ENCODE measurements at places on chromosomes 3 and 15.
A peak's percentile ranks its signal among the peaks of the same experiment; 100 is the strongest.

- peak; percentile 79 for DNase-seq
Observed at GRCh38 chr15:43093026-43093425, 12.8 kb downstream of the UBR1 start.

DNA sequence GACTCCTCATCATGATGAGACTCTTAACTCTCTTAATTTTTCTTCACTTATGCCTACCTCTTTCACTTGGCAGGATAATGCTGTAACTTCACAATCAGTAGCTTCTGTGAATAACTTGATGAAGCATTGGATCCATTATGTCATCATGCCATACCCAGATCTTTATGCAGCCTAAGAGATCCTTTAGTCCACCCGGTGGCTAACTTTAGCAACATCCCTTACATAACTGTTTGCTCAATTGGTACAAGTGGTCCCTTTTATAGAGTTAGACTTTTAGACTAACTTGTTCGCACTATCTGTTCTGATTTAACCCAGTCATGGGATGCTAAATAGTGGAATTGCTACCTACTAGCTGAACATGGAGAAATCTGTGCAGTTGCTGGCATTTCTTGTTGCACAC is 184.5 kb downstream of the USP13 start:
- DNase-seq: peak; percentile 27

- no peak for DNase-seq
Observed at GRCh38 chr3:36942638-36943248, 2.1 kb downstream of the TRANK1 start.

DNA sequence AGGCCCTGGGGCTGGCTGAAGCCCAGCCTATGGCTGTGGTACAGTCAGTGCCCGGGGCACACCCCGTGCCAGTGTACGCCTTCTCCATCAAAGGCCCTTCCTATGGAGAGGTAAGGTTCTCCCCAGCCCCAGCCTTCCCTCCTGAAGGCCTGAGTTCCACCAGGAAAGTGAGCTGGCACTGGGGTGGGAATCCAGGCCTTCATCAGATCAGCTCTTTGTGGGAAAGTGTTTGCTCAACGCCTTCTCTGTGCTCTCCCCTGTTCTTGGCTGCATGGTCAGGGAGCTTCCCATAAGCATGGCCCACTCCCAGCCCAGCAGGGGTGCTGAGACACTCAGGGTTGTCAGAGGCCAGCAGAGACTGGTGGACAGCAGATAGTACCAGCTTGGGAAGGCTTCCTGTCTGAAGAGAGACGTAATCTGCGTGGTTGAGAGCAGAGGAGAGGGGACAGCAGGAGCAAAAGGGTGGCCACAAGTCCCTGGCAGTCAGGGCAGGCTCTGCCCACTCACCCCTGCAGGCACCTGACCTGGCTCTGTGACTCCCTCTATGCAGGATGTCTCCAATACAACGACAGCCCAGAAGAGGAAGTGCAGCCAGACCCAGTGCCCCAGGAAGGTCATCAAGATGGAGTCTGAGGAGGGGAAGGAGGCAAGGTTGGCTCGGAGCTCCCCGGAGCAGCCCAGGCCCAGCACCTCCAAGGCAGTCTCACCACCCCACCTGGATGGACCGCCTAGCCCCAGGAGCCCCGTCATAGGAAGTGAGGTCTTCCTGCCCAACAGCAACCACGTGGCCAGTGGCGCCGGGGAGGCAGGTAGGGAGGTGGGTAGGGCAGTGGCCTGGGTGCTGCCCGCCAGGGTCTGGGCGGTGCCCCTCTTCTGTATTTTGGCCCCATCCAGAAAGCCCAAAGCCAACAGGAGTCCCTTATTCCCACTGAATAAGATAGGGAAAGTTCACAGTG is 38.4 kb downstream of the PML start:
- DNase-seq: no peak

- no peak for DNase-seq
Observed at GRCh38 chr3:190072856-190073255, 47.8 kb downstream of the P3H2 start.

DNA sequence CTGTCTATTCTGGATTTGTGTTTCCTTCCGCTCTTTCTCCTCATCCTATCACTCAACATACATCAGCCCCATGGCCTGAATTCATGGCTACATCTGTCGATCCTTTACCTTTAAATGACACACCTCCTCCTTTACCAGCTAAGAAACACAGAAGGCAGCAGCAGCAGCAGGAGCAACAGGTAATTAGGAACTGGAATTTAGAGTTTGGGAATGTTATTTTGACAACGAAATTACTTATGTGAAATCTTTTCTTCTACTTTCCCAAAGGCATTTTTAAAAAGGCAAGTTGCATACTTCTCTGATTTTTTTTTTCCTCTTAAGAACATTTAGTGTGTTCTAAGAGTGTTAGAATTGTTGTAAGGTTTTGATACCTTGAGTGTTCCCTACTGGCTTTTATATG is 29.1 kb upstream of the ABHD10 start:
- DNase-seq: no peak

- peak; percentile 84 for DNase-seq
Observed at GRCh38 chr3:115146032-115146417, 1.1 kb downstream of the ZBTB20 start.

DNA sequence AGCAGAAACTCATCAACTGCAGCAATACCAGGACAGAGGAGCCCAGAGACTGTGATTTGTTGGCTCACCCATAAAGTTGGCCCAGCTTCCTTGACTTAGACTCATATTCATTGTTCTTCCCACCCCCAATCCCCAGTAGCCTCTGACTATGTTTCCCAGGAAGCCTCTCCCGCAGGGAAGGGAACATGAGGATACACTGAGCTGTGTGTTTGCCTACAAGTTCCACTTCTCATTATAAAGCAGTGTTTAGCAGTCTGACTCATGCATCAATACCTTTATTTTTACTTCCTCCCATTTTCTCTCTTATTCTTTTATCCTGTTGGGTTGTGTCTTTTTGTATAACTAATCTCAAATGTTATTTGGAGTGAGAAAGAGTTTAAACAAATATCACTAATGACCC is 111.6 kb upstream of the PHLDB2 start:
- peak; percentile 34 for DNase-seq

DNA sequence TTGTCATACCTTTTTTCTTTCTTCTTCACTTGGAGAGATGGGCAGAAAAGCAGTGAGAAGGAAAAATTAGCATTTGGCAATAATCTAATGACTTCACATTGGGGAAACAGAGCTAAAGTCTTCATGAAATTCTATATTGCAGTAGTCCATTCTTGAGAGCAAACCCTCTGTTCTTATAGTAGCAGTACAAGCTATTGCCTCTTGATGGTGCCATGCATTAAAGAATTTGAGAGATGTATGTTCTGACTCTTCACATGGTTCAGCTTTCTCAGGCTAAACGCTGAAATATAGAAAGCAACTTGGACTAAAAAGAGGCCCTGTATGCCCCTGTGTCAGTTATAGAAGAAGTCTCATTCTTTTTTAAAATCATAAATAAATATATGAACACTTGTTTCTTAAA is 36.0 kb downstream of the PHLDB2 start:
- DNase-seq: peak; percentile 59

- DNase-seq: peak; percentile 98
Observed at GRCh38 chr15:71278989-71279756, 163.9 kb downstream of the THSD4 start.

GRCh38 chr15:62469478-62469873 is 304.4 kb upstream of the C2CD4B start:
- DNase-seq: no peak

DNA sequence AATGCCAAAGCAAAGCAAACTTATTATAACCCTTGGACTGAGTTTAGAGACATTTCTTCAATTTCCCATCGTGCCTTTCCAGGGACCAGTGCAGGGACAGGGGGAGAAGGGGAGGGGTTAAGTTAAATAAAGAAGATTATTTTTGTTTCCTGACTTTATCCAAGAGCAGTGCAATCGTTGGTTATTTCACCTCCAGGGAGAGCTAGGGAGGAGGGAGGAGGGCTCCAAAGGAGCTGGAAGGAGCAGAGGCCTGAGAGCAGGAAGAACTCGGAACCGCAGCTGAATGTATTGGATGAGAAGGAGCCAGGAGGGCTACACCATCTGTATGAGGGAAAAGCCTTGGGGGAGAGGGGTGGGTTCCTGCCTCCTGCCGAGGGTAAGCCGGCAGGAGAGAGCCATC is 20.7 kb downstream of the HAPLN3 start:
- DNase-seq: no peak

DNA sequence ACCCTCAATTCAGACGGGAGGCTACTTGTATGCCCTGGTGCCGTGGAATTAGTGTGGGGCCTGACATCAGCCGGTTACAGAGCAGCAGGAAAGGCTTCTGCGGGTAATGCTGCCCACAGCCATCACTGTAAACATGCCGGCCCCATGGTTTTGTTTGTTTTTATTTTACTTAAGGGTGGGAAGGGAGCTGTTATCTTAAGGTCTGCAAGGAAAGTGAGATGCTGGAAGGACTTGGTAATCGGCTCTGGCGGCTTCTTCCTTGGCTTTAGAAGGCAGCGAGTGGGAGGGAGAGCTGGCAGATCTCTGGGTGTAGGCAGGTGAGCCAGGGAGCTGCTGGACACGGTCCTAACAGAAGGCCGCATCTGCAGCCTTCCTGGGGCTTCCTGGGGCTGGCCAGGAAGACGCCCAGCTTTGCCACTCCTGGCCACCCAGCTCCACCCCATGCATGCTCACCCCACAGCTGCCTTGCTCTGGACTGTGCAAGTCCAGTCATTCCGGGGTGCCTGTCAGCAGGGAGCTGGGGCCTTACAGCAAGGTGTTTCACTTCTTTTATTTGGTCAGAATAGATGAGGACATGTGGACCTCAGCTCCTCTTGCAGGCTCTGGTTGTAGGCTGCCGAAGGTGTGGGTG is 54.1 kb upstream of the FURIN start:
- DNase-seq: no peak

DNA sequence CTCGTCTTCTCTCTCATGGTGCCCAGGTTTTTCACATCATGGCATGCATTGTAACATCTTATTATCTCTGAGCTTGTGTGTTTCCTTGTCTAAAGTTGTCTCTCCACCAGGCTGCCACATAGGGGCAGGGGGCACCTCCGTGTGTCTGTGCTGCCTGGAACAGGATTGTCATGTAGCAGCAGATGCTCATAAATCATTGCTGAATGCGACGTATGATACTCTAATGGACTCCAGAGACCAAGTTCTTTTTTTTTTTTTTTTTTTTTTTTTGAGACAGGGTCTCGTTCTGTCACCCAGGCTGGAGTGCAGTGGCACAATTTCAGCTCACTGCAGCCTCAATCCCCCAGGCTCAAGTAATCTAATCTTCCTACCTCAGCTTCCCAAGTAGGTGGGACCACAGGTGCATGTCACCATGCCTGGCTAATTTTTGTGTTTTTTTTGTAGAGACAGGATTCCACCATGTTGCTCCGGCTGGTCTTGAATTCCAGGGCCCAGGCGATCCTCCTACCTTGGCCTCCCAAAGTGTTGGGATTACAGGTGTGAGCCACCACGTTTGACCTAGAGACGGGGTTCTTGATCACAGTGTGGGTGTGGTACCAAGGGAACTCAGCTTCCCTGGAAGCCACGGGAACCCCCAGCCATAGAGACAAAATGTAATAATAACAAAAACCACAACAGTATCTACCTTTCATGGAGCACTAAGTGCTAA is 4.7 kb upstream of the DNASE1L3 start:
- DNase-seq: no peak

- no peak for DNase-seq
Observed at GRCh38 chr3:127168271-127168670, 24.7 kb upstream of the PRR23E start.

GRCh38 chr3:136171097-136171542 is 25.0 kb downstream of the MSL2 start:
- DNase-seq: no peak

- no peak for DNase-seq
Observed at GRCh38 chr3:4695846-4696245, 202.7 kb downstream of the ITPR1 start.

- peak; percentile 20 for DNase-seq
Observed at GRCh38 chr3:69142090-69142489, 19.7 kb upstream of the LMOD3 start.

DNA sequence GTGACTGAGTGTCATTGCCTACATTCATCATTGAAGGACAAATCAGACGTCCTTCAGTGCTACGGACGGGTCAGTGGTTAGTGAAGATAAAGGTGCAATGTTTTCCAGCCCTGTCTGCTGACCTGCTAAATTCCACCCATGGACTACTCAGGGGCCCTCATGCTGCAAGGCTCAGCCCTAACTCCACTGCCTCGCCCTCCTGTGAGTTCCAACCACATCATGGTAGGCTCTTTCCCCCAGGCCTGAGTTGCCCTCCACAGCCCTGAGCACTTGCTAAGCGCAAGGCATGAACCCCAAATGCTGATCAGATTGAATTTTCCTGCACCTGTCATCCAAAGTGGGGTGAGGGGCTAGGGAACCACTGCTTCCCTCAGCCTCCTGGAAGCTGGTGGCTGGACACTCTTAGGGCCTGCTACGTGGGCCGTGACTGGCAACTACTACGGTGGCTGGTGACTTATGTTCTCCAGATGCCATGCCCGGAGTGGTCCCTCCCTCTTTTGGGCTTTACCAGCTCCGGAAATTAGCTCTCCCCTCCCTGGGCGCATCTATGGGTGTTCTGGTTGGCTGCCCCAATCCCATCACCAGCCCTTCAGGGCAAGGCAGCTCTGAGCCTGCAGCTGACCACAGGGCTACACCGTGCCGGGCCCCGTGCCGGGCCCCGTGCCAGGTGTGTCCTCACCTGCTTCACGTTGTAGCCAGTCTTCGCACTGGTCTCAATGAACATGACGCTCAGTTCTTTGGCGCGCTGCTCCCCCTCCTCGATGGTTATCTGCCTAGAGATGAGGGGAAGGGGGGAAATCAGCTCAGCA is 32.1 kb downstream of the SRPRB start:
- no peak for DNase-seq

- DNase-seq: no peak
Observed at GRCh38 chr15:79994615-79995014, 23.6 kb upstream of the BCL2A1 start.

DNA sequence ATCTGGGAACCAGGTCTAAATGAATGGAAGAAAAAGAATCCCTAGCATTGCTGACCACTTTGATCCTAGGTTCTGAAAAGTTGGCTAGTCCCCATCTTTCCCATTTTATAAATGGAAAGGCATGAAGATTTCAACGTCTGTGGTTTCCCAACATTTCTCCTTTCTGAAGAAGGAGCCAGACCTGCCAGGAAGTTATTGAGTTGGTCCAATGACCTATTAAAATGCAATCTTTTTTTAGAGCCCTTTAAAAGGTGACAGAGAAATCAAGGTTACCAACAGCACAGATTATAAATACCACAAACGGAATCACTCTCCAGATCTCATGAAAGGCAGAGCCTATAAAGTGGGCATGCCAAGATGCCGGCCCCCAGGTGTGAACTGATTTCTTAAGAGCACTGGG is 505.6 kb upstream of the THBS1 start:
- peak; percentile 23 for DNase-seq

- DNase-seq: no peak
Observed at GRCh38 chr3:118097660-118098059, 937.0 kb downstream of the IGSF11 start.

DNA sequence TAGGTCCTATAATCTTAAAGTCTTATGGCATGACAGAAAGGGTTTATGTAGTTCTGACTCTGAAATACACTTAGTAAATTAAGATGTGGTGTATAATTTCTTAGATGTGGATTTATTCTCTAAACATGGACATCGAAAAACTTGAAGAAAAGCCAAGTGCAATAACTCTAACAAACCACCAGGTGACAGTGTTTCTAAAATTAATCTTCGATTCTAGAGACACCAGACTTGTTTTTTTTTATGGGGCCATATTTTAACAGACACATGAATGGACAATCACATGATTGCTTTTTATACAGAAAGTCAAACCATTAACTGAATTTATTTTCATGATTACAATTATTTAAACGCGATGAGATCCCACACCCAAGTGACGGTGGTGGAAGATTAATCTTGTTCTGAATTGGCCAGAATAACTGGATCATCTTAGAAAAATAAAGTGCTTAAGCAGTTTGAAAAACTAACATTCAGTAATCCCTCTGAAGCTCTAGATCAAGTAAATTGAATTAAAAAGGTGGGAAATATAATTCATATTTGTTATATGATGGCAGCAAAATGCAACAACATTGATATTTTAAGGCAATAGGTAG is 305.1 kb downstream of the LSAMP start:
- DNase-seq: peak; percentile 58
